ENCODE measurements at places on chromosomes 12 and 14. TPM values are rescaled to one million over a fixed set of nuclear protein-coding genes. Genes with fewer than 3 reads are reported as not detected.

The AVPR1A gene
- 7.5 TPM for total RNA-seq

DNA sequence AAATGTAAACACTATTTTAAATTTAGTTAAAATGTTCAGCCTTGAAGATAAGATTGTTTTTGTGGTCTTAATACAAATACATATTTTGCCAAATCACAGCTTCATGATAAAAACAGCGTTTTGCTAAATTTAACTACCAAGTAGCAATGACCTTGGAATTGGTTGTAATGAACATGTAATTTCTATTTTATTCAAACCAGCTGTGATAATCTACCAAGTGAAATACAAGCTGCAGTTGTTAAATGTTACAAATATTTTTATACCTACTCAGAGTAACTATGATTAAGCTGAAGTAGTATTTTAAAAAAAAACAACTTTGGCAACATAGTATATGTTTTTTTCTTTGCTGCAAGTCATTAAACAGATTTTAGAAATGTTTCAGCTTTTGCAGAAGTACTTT is 96.2 kb downstream of the CPSF2 start:
- DNase-seq = no peak
- H3K27ac ChIP-seq = no peak overlapping the region
- H3K4me3 ChIP-seq = no peak overlapping the region
- no peaks in the 10 kb centered on the region for H3K4me1 ChIP-seq

GRCh38 chr14:36215217-36215598 is 38.7 kb upstream of the PTCSC3 start:
- no peak for DNase-seq
- H3K27ac ChIP-seq = no peak overlapping the region
- no peaks in the 10 kb centered on the region for H3K4me1 ChIP-seq

The SLC6A13 gene
- not detected for total RNA-seq

The RGS6 gene
- 3.4 TPM for total RNA-seq

All from breast epithelium (tissue), 4 donors.